ENCODE measurements at places on chromosomes 5 and 9.

DNA sequence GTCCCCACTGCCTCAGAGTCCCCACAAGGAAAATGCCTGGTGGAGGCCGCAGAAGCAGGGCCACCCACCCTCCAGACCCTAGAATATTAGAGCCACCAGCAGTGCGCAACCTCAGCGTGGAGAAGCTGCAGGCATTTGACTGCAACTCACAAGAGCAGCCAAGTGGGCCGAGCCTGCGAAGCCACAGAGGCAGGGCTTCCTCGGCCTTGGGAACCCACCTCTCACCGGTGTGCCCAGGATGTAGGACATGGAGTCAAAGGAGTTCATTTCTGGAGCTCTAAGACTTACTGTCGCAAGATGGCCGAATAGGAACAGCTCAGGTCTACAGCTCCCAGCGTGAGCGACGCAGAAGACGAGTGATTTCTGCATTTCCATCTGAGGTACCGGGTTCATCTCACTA lies 397.9 kb upstream of the PIK3R1 start:
- no peak for DNase-seq

GRCh38 chr9:133715866-133716563 lies 22.1 kb downstream of the SARDH start:
- no peak for DNase-seq

DNA sequence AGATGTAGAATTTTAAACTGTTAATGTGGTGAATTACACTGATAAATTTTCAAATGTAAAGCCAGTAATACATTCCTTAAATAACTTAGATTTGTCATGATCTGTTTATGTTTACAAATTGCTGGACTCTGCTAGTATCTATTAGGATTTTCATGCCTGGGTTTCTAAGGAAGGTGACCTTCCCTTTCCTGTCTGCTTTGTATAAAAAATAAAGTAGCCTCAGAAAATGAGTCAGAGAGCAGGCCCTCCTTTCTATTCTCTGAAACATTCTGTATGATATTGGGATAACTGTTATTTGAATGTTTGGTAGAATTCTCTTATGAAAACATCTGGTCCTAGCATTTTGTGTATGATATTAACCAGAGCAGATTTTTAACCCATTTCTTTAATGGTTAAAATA lies 255.3 kb downstream of the SYK start:
- no peak for DNase-seq

DNA sequence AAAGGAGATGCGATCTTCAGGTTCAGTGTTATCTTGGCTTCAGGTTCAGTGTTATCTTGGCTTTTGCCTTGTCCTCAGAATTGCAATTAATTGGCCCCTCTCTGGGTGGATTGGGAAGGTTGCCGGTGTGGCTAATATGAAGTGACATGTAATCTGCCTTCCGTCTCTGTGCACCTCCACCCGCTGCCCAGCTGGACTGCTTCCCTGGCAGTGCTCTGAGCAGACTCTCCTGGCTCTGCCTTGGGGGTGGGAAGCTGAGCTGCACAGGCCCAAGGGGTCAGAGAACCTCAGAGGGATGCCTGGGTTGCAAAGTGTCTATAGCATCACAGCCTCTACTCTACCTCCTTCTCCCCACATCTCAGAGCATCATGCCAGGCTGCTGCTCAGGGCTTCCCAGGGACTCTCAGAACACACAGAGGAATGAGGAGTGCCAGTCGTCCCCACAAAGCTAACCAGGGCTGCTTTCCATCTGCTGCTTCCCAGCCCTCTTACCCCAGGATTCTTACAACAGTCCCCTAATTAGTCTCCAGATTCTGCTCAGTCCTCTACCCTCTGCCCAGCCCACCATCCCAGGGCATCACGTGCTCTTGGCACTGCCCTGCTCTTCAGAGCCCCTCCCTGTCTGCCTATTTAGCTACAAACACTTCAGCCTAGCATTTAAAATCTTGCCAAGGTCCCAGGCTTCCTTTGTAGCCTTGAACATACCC lies 54.4 kb upstream of the AFAP1L1 start:
- no peak for DNase-seq

DNA sequence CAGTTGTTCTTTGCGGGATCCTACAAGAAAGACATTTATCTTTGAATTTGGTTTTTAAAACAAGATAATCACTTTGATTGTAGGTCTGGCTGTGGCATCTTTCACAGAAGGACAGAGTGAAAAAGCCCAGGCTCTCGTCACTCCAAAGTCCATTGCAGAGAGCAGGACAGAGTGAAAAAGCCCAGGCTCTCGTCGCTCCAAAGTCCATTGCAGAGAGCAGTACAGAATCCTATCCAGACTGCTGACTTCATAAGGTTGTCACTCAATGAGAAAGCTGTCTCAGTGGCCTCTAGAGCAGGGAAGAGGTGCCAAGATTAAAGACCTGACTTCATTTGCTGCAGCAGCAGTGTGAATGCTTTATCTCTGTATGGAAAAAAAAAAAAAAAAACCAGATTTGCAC lies 16.3 kb upstream of the GPX8 start:
- no peak for DNase-seq

DNA sequence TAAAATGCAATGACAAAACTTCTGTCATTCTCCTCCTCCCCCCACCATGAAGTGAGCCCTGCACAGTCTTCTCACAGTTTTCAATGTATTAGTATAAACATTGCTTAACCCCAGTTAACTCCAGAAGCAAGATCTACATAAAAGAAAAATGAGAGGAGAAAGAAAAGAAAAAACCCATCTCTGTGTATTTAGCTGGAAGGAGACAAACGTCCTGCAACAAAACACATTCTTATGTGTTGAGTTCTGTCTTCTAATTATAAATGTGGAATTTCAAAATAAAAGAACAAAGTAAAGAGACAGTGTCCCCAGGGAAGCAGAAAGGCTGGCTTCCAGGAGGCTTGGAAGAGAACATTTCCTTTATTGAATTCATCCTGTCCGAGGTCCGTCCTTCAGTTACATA lies 491.9 kb upstream of the TUSC1 start:
- no peak for DNase-seq

DNA sequence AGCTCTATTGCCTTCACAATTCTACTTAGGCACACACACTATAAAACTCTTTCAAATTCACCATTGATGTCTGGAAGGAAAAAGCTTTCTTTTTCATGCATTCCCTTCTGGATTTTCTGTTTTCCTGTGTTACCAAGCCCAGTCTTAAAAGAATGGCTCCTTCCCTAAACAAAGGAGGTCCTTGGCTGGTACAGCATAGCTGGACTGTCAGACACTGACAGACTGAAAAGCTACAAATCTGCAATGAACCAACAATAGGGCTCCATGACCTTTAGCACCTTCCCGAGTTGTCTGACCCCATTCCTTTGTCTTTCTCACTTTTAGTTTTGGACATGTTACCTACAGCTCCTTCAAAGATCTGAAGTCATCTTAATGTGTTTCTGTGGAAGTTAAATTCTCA lies 382.5 kb downstream of the TMEM161B start:
- DNase-seq, result no peak

DNA sequence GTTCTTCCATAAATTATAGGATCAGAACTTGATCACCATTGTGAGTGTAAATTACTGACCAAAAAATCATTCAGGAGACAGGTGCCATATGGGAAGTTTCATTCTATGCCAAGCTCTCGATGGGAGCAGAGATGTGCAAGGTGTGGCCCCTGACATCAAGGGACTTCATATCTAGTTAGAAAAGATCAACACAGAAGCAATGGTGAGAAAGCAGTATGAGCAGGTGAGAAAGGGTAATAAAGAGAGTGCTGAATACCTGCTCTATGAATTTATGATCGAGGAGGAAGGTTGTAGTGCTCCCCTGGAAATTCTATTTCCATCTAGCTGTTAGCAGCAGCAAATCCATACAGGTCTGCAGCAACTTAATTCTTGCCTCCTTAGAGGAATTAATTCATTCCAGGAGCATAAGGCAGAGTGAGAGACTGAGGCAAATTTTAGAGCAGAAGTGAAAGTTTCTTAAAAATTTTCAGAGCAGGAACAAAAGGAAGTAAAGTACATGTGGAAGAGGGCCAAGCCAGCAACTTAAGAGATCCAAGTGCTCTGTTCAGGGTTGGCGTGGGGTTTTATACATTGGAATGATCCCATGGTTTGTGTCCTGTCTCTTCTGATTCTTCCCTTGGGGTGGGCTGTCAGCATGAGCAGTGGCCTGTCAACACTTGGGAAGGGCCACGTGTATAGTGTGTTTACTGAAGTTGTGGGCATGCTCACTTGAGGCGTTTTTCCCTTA lies 181.8 kb downstream of the SAXO1 start:
- DNase-seq, result no peak

GRCh38 chr5:110469486-110469885 lies 257.0 kb downstream of the TMEM232 start:
- no peak for DNase-seq

DNA sequence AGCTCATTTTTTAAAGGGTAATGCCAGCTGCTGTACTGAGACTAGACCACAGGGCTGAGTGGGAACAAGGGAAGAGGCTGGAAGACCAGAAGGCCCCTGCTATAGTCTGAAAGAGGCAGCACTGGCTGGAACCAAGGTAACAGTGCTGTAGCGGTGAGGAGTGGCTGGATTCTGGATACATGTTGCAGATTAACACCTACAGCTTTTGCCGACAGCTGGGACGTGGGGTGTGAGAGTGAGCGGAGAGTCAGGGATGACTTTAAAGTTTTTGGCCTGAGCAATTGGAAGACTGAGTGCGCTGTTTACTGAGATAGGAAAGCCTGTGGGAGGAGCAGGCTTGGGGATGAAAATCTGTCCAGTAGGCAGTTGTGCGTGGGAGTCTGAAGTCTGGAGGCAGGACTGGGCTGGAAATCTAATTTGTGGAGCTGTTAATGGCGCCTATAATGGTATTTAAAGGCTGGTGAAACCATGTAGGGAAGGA lies 26.5 kb downstream of the AQP7 start:
- no peak for DNase-seq
